ENCODE measurements at places on chromosomes 4 and X.

GRCh38 chr4:131526686-131527085 lies 1622.4 kb upstream of the PCDH10 start:
- H3K27ac ChIP-seq = no peak overlapping the region
- H3K4me3 ChIP-seq = no peak overlapping the region
- no peaks in the 10 kb centered on the region for H3K27me3 ChIP-seq
- no peaks in the 10 kb centered on the region for H3K4me1 ChIP-seq

DNA sequence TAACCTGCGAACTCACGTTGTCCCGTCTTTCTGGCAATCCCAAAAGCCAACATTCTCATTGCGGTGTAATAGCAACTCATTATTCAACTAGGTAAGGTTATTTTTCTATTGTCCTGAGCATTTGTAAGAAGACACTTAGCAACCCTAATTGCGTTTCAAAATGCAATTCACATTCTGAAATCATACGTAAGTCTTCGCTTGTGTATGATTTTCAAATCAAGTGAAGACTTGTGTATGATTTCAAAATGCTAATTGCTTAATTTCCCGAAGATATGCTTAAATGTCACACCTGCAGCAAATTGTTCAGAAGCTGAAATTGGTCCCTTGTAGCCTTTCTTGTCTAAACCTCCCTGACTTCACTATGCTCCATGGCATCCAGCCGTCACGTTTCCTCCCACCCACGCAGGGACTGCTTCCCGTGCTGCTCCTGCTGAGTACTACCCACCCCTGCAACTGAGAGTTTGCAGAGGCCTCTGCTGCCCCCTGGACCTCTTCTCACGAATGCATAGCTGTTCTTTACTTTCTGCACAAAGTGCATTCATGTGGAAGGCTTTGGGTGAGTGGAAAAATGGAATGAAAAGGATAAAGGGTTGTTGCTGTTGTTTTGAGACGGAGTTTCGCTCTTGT lies 40.8 kb upstream of the CLDN24 start:
- H3K4me3 ChIP-seq = no peak overlapping the region
- no peak for DNase-seq
- no peak overlapping the region for H3K27ac ChIP-seq
- H3K36me3 ChIP-seq = no peaks in the 10 kb centered on the region
- no peaks in the 10 kb centered on the region for H3K4me1 ChIP-seq

GRCh38 chr4:15675356-15675755 lies 6.3 kb upstream of the FAM200B start:
- H3K36me3 ChIP-seq = no peaks in the 10 kb centered on the region
- H3K4me3 ChIP-seq = no peak overlapping the region
- DNase-seq = no peak
- no peak overlapping the region for H3K27ac ChIP-seq
- no peaks in the 10 kb centered on the region for H3K27me3 ChIP-seq
- no peaks in the 10 kb centered on the region for H3K4me1 ChIP-seq

- DNase-seq = no peak
- peaks cover 11% of the 10 kb centered on the region for H3K4me1 ChIP-seq
- H3K36me3 ChIP-seq = no peaks in the 10 kb centered on the region
- H3K27ac ChIP-seq = no peak overlapping the region
- no peak overlapping the region for H3K4me3 ChIP-seq
- no peaks in the 10 kb centered on the region for H3K27me3 ChIP-seq
These were observed 2.6 kb downstream of the MCUB start for GRCh38 chr4:109562457-109563239.

GRCh38 chrX:78452356-78452755 lies 124.9 kb upstream of the CYSLTR1 start:
- no peak for DNase-seq
- H3K4me1 ChIP-seq = no peaks in the 10 kb centered on the region
- H3K27ac ChIP-seq = no peak overlapping the region
- no peak overlapping the region for H3K4me3 ChIP-seq
- H3K36me3 ChIP-seq = no peaks in the 10 kb centered on the region

DNA sequence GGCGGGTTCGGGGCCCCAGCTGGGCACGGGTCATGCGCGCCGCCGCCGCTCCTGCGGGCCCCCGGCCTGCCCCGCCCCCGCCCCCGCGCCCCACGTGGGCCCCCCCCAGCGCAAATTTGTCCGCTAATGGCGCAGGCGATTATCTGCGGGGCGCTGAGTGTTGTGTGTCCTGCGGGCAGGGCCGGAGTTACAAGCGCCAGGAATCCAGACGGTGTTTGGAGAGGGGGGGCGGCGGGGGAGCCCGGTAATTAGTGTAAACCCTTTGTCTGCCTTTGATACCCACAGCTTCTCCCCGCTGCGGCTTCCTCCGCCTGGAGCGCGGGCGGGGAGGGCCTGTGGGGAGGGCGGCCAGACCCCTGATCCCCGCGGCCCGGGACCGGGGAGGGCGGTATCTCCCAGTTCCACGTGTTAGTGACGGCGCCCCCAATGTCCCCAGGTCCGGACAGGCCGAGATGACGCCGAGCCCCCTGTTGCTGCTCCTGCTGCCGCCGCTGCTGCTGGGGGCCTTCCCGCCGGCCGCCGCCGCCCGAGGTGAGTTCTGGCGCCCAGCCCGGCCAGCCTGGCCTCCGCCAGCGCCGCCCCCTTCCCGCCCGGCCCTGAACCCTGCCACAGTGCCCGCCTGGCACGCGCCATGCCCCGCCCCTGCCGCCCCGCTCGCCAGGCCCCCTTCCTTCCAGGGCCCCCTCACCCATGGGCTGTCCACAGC lies 761 bp downstream of the FGFRL1 start:
- H3K4me1 ChIP-seq = peaks cover 30% of the 10 kb centered on the region
- H3K27ac ChIP-seq = peak overlapping the region; percentile 53
- no peaks in the 10 kb centered on the region for H3K27me3 ChIP-seq

- H3K36me3 ChIP-seq = no peaks in the 10 kb centered on the region
- no peak for DNase-seq
- H3K4me3 ChIP-seq = no peak overlapping the region
These were observed 106.8 kb upstream of the SLC4A4 start for GRCh38 chr4:71232056-71232430.

DNA sequence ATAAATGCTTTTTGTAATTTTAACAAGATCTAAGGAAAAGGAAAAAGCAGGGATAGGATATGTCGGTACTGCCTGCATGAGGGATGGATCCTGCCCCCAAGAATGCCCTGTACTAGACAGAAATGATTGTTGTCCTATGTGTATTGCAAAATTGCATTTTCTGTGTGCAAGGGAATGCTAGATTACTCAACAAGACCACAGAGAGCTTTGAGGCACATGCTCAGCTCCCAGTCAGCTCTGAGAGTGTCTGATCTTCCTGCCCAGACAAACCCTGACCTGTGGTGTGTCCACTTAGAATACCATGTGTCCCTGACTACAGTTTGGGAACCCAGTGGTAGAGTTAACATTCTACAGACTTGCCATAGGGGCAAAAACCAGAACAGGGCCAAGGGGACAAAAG lies 129.2 kb upstream of the PAK3 start:
- H3K4me1 ChIP-seq = no peaks in the 10 kb centered on the region
- H3K36me3 ChIP-seq = no peaks in the 10 kb centered on the region
- DNase-seq = no peak
- H3K27ac ChIP-seq = no peak overlapping the region
- H3K27me3 ChIP-seq = no peaks in the 10 kb centered on the region

GRCh38 chrX:20066968-20067708 lies 49.6 kb downstream of the MAP7D2 start:
- no peak overlapping the region for H3K27ac ChIP-seq
- peak; percentile 27 for DNase-seq
- H3K36me3 ChIP-seq = no peaks in the 10 kb centered on the region

GRCh38 chr4:153706519-153706918 lies 22.4 kb downstream of the TLR2 start:
- no peaks in the 10 kb centered on the region for H3K27me3 ChIP-seq
- H3K4me1 ChIP-seq = peaks cover 6% of the 10 kb centered on the region
- no peak for DNase-seq
- no peak overlapping the region for H3K27ac ChIP-seq
- H3K4me3 ChIP-seq = no peak overlapping the region
- no peaks in the 10 kb centered on the region for H3K36me3 ChIP-seq

DNA sequence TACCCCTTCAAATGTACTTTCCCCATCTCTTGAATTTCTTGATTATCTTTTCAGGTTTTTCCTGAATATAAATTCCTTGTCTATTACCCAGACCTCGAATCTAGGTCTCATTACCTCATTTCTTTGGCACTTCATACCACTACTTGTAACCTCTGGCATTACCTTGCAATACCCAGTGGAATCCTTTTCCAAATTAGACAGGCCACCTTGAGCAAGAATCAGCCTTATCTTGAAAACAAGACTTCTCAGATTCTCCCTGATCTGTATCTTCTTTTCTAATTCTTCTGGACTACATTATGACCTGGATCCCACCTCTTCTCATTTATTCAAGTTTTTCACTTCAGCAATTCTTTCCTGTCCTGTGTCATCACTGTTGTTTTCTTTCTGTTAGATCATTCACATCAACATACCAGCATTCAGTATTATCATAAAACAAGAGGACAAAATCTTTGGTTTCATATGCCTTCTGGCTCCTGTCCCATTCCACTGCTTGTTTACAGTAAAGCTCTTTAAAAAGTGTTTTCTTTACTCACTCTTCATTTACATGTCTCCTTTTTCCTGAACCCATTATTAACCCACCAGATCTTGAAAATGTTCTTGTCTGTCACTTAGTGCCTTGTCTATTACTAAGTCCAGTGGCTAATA lies 275.6 kb upstream of the HS3ST1 start:
- H3K27ac ChIP-seq = no peak overlapping the region
- H3K4me1 ChIP-seq = no peaks in the 10 kb centered on the region
- H3K27me3 ChIP-seq = no peaks in the 10 kb centered on the region
- no peak for DNase-seq
- H3K4me3 ChIP-seq = no peak overlapping the region

- H3K4me3 ChIP-seq = no peak overlapping the region
- no peaks in the 10 kb centered on the region for H3K27me3 ChIP-seq
- no peaks in the 10 kb centered on the region for H3K4me1 ChIP-seq
- H3K27ac ChIP-seq = no peak overlapping the region
- peak; percentile 34 for DNase-seq
- no peaks in the 10 kb centered on the region for H3K36me3 ChIP-seq
These were observed 33.8 kb downstream of the RBBP7 start for GRCh38 chrX:16836371-16836770.

- H3K27me3 ChIP-seq = no peaks in the 10 kb centered on the region
- no peak overlapping the region for H3K4me3 ChIP-seq
- peaks cover 3% of the 10 kb centered on the region for H3K4me1 ChIP-seq
These were observed 850.4 kb upstream of the FRG1 start for GRCh38 chr4:189090174-189090814.

DNA sequence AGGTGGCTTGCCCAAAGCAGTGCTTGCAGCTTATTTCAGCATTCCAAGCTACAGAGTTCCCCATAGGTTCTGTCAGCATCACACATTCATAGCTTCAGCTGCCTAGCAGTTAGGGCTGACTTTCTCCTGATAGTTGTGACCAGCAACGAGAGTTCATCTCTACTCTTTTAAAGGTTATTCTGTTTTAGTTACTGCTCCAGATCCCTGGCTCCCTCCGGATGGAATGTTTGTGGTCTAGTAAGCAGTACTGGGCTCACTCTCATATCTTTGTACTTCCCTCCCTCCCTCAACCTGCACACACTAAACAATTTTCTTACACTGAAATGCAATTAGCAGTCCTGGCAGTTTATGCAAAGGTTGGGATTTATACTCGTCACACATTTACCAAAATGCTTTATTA lies 43.9 kb downstream of the PTTG2 start:
- no peaks in the 10 kb centered on the region for H3K27me3 ChIP-seq
- peaks cover 11% of the 10 kb centered on the region for H3K4me1 ChIP-seq
- no peak overlapping the region for H3K27ac ChIP-seq

GRCh38 chr4:93409035-93409434 lies 419.5 kb upstream of the ATOH1 start:
- no peak overlapping the region for H3K4me3 ChIP-seq
- H3K27ac ChIP-seq = no peak overlapping the region
- H3K36me3 ChIP-seq = no peaks in the 10 kb centered on the region
- DNase-seq = no peak
- H3K4me1 ChIP-seq = no peaks in the 10 kb centered on the region

- no peak overlapping the region for H3K27ac ChIP-seq
- no peak overlapping the region for H3K4me3 ChIP-seq
- H3K4me1 ChIP-seq = no peaks in the 10 kb centered on the region
- DNase-seq = no peak
These were observed 173.6 kb downstream of the RAP1GDS1 start for GRCh38 chr4:98434816-98435215.

DNA sequence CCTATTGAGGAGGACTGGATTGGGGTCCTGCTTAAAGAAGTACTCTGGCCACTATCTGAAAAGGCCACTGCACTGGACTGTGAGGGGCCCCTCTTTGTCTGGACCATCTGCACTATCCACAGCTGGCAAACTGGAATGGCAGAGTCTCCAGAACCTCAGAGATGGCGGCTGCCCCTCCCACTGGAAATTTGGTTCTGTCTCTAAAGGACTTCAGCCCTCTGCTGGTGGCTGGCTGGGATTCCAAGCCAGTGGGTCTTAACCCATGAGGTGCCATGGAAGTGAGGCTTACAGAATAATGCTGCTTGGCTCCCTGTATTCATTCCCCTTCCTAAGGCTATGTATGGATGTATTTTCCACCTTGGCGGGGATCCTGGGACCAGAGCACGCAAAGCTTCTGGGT lies 41.6 kb upstream of the CYLC1 start:
- no peaks in the 10 kb centered on the region for H3K27me3 ChIP-seq
- H3K27ac ChIP-seq = no peak overlapping the region
- no peaks in the 10 kb centered on the region for H3K4me1 ChIP-seq
- H3K4me3 ChIP-seq = no peak overlapping the region

DNA sequence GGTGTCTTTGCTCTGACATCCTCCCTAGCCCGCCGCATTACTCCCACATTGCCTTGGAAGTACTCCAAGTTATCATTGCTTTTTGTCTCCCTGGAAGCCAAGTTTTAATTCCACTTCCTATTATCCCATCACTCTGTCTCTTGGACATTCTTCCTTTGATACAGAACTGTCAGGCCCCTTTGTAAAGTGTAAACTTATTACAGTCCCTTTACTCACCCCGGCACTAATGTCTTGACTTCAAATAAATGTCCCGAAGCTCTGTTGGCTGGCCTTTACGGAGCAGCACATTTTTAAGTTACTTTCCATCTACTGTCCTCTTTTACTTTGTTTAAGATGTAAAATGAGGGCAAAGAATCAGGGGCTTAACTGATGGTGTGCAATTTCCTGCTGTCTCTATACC lies 223.5 kb upstream of the IGFBP7 start:
- no peak overlapping the region for H3K4me3 ChIP-seq
- H3K36me3 ChIP-seq = no peaks in the 10 kb centered on the region
- no peaks in the 10 kb centered on the region for H3K4me1 ChIP-seq
- H3K27ac ChIP-seq = no peak overlapping the region
- H3K27me3 ChIP-seq = no peaks in the 10 kb centered on the region
- no peak for DNase-seq

DNA sequence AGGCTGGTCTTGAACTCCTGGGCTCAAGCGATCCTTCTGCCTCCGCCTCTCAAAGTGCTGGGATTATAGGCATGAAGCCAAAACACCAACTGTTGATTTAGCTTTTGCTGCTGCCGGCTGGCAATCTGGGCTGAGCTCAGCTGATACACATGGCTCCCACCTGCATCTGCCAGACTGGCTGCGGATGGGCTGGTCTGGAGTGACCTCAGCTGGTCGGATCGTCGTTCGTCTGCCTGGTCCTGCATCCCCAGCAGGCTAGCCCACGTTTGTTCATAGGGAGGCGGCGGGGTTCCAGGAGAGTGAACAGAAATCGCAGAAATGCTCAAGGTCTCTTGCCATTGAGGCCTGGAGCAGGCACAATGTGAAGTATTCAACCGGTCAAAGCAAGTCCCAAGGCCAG lies 74.4 kb upstream of the DDX3X start:
- no peaks in the 10 kb centered on the region for H3K36me3 ChIP-seq
- no peak overlapping the region for H3K4me3 ChIP-seq
- no peak for DNase-seq
- H3K4me1 ChIP-seq = no peaks in the 10 kb centered on the region
- no peaks in the 10 kb centered on the region for H3K27me3 ChIP-seq

All from upper lobe of left lung (tissue), 6 donors.